Fibroblast of lung (primary cell): ENCODE measurements at places on chromosomes 5 and 9.
A peak's percentile ranks its signal among the peaks of the same experiment; 100 is the strongest.

DNA sequence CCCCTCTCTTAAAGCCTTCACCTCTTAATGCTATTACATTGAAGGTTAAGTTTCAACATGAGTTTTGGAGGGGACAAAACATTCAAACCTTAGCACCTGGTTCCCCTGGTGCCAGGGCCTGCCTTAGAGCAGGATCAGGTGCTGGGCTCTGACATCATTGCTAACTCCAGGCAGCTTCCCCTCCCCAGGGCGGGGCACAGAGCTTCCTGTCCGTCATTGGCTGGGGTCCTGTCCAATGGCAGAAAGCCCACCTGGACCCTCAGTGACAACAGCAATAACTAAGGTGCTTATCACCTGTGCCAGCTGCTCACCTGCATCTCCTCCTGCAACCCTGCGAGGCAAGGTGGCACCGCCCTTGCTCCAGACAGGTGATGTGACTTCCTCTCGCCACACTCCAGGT is 177.4 kb downstream of the NSG2 start:
- DNase-seq = no peak

DNA sequence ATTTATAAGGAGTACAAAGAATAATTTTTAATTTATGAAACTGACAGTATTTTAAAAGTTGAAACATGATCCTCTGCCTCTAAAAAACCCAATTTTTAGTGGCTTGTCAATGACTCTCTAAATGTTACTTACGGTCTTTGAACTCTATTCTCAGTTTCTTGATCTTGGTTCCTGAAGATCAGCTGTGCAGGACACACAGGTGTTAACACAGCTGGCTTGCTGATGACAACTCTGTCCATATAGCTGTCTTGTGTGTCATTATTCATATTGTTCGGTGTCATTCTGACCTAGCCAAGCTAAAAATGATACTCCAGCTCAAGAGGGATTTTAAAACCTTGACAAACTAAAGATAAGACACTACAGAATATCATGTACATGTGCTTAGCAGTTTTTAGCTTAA is 314.5 kb downstream of the CCDC171 start:
- no peak for DNase-seq

DNA sequence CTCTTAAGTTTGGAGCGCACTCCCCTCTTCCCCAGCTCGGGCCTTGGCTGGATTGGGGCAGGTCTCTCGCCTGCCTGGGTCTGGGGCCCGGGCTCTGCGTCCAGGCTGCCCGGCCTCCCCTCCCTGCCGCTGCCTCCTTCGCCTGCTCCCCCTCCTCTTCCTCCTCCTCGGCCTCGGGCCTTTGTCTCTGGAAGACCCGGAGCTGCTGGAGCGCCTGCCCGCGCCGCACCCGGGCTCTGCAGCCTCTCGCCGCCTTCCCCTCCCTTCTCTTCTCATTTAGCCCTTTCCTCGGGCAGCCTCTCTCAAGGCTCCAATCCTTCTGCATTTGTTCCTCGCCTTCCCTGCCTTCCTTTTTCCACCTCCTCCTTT is 218.5 kb downstream of the C9orf50 start:
- DNase-seq = no peak

GRCh38 chr5:32254881-32255539 is 57.7 kb downstream of the MTMR12 start:
- DNase-seq = peak; percentile 57
